ENCODE measurements at places on chromosomes 5 and 9. TPM values are rescaled to one million over a fixed set of nuclear protein-coding genes. Genes with fewer than 3 reads are reported as not detected.

Gene IFNA2
- total RNA-seq = 0.34 TPM

Gene TMOD1
- 0.49 TPM for total RNA-seq

Gene SLC35A4
- total RNA-seq = 62.2 TPM

Gene IFNA13
- 0.66 TPM for total RNA-seq

Gene ANKRD34B
- total RNA-seq = not detected

Gene SLC36A3
- total RNA-seq = not detected

Gene IL31RA
- total RNA-seq = not detected

GRCh38 chr9:84500826-84501225 lies 160.3 kb upstream of the SLC28A3 start:
- no peak for DNase-seq
- H3K27ac ChIP-seq = no peak overlapping the region
- H3K4me3 ChIP-seq = no peak overlapping the region
- H3K36me3 ChIP-seq = no peaks in the 10 kb centered on the region
- H3K27me3 ChIP-seq = peaks cover 4% of the 10 kb centered on the region

DNA sequence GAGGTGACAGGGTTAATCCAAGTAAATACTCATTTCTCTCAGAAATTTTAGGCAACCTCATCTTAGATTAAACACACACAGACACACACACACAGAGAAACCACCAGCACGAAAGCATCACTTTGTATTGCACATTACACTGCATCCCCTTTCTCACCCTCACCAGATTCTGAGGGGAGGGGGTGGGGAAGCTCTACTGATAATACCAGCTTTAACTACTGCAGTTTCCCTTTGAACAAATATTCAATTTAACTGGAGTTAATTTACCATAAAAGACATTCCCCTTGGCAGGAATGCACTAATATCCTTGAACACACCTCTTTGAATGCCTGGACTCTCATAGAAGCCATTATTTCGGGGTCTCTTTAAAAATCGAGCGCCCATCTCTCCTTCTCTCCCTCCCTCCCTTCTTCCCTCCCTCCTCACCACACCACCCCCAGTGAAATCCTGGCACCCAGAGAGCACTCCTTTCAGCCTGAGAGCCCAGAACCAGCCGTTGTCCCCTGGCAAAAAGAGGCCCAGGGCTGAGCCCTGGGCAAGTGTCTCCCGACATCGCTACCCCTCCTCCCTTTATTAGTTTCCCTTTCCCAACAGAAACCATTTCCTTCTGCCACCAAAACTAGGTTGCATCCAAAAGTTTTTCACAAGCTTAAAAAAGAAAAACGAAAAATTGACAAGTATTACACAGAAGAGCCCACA lies 2.8 kb upstream of the NFIB start:
- peaks cover 51% of the 10 kb centered on the region for H3K4me1 ChIP-seq
- H3K36me3 ChIP-seq = no peaks in the 10 kb centered on the region
- no peak for DNase-seq
- peak overlapping the region; percentile 89 for H3K4me3 ChIP-seq
- no peaks in the 10 kb centered on the region for H3K27me3 ChIP-seq

- no peaks in the 10 kb centered on the region for H3K36me3 ChIP-seq
- no peak overlapping the region for H3K27ac ChIP-seq
- H3K4me1 ChIP-seq = peaks cover 6% of the 10 kb centered on the region
- DNase-seq = no peak
- H3K27me3 ChIP-seq = peaks cover 60% of the 10 kb centered on the region
- H3K4me3 ChIP-seq = no peak overlapping the region
These were observed 319.1 kb upstream of the IRX4 start for GRCh38 chr5:2201832-2202231.

- peaks cover 10% of the 10 kb centered on the region for H3K27me3 ChIP-seq
- H3K36me3 ChIP-seq = no peaks in the 10 kb centered on the region
- peaks cover 38% of the 10 kb centered on the region for H3K4me1 ChIP-seq
- no peak for DNase-seq
- no peak overlapping the region for H3K4me3 ChIP-seq
- H3K27ac ChIP-seq = peak overlapping the region; percentile 27
These were observed 84.6 kb downstream of the HMHB1 start for GRCh38 chr5:143896516-143896915.

- H3K27me3 ChIP-seq = no peaks in the 10 kb centered on the region
- DNase-seq = peak; percentile 40
- peaks cover 11% of the 10 kb centered on the region for H3K4me1 ChIP-seq
- H3K4me3 ChIP-seq = no peak overlapping the region
These were observed 304.0 kb downstream of the PRELID2 start for GRCh38 chr5:145531038-145531734.

GRCh38 chr9:135408476-135409254 lies 70.9 kb upstream of the PPP1R26 start:
- H3K27ac ChIP-seq = no peak overlapping the region
- no peak for DNase-seq
- no peaks in the 10 kb centered on the region for H3K36me3 ChIP-seq
- no peak overlapping the region for H3K4me3 ChIP-seq

- peaks cover 13% of the 10 kb centered on the region for H3K4me1 ChIP-seq
- H3K27me3 ChIP-seq = no peaks in the 10 kb centered on the region
- peaks cover 2% of the 10 kb centered on the region for H3K36me3 ChIP-seq
- H3K4me3 ChIP-seq = no peak overlapping the region
- H3K27ac ChIP-seq = peak overlapping the region; percentile 51
These were observed 64.9 kb downstream of the CDC42SE2 start for GRCh38 chr5:131328536-131329285.

GRCh38 chr5:65213921-65214525 lies 267.7 kb downstream of the ADAMTS6 start:
- DNase-seq = no peak
- peaks cover 31% of the 10 kb centered on the region for H3K36me3 ChIP-seq
- no peaks in the 10 kb centered on the region for H3K4me1 ChIP-seq
- no peak overlapping the region for H3K4me3 ChIP-seq
- H3K27ac ChIP-seq = no peak overlapping the region
- H3K27me3 ChIP-seq = no peaks in the 10 kb centered on the region

DNA sequence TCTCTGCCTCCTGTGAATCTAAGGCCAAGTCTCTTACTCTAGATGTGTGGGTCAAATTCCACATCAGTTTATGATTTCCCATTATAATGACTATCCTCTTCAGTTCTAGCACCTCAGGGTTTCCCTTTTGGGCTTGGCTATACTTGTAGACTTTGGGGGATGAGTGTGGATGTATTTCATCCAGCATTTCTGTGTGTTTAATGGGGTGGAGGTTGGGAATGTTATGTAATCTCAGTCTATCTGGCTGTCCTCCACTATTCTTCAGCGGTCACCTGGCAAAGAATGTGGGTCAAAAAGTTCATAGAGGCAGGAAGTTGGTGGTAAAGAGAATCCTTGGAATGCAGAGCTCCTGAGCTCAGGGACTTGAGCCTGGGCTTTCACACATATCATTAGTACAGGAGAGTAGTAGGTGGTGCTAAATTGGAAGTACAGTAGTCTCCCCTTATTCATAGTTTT lies 64.9 kb downstream of the CFAP95 start:
- no peaks in the 10 kb centered on the region for H3K27me3 ChIP-seq
- H3K27ac ChIP-seq = no peak overlapping the region
- DNase-seq = no peak
- H3K36me3 ChIP-seq = peaks cover 3% of the 10 kb centered on the region
- no peak overlapping the region for H3K4me3 ChIP-seq
- peaks cover 13% of the 10 kb centered on the region for H3K4me1 ChIP-seq

- no peak overlapping the region for H3K4me3 ChIP-seq
- H3K27me3 ChIP-seq = no peaks in the 10 kb centered on the region
- H3K36me3 ChIP-seq = peaks cover 8% of the 10 kb centered on the region
- H3K27ac ChIP-seq = no peak overlapping the region
- H3K4me1 ChIP-seq = peaks cover 49% of the 10 kb centered on the region
These were observed 82.6 kb downstream of the AOPEP start for GRCh38 chr9:94808926-94809700.

GRCh38 chr9:94084314-94084713 lies at the start of gene PTPDC1:
TSS of gene PTPDC1 (plus strand) at chr9:94084464. CDS start at chr9:94084531, 67 bp downstream.
- no peaks in the 10 kb centered on the region for H3K27me3 ChIP-seq
- H3K36me3 ChIP-seq = peaks cover 7% of the 10 kb centered on the region
- H3K27ac ChIP-seq = peak within 1 kb of the TSS; percentile 77
- H3K4me1 ChIP-seq = peaks cover 48% of the 10 kb centered on the region

GRCh38 chr5:92605591-92605990 lies 975.4 kb downstream of the NR2F1-AS1 start:
- no peak for DNase-seq
- peaks cover 11% of the 10 kb centered on the region for H3K4me1 ChIP-seq
- no peak overlapping the region for H3K4me3 ChIP-seq
- no peak overlapping the region for H3K27ac ChIP-seq
- no peaks in the 10 kb centered on the region for H3K27me3 ChIP-seq
- no peaks in the 10 kb centered on the region for H3K36me3 ChIP-seq

GRCh38 chr9:73024601-73025034 lies 71.8 kb upstream of the ALDH1A1 start:
- H3K4me3 ChIP-seq = no peak overlapping the region
- H3K27ac ChIP-seq = no peak overlapping the region
- no peak for DNase-seq
- H3K27me3 ChIP-seq = no peaks in the 10 kb centered on the region

- peaks cover 12% of the 10 kb centered on the region for H3K4me1 ChIP-seq
- H3K27me3 ChIP-seq = peaks cover 93% of the 10 kb centered on the region
- H3K4me3 ChIP-seq = no peak overlapping the region
- no peak overlapping the region for H3K27ac ChIP-seq
- no peak for DNase-seq
- no peaks in the 10 kb centered on the region for H3K36me3 ChIP-seq
These were observed 1.3 kb downstream of the DMRT1 start for GRCh38 chr9:842635-843426.

DNA sequence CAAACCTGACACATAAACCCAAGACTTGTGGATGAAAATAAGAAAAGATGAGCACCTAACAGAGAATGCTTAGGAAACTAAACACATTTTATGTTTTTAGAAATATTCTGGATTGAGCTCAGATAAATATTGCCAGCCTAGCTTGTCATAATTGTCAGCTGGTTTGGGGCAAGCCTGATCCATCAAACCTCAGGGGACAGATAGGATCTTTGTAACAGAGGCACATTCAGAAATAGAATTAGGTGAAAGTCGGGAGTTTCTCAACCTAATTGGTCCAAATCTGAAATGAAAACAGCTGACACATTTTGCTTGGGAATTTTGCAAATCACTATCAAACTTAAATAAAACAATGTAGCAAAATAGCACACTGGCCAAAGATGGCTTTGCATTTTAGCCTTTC lies 503.7 kb downstream of the ANXA1 start:
- no peak overlapping the region for H3K4me3 ChIP-seq
- no peaks in the 10 kb centered on the region for H3K4me1 ChIP-seq
- DNase-seq = no peak
- H3K27me3 ChIP-seq = no peaks in the 10 kb centered on the region
- no peak overlapping the region for H3K27ac ChIP-seq

- no peak overlapping the region for H3K4me3 ChIP-seq
- H3K27me3 ChIP-seq = no peaks in the 10 kb centered on the region
- H3K27ac ChIP-seq = no peak overlapping the region
- H3K36me3 ChIP-seq = peaks cover 74% of the 10 kb centered on the region
These were observed 64.3 kb downstream of the GOLM1 start for GRCh38 chr9:86034863-86035734.

DNA sequence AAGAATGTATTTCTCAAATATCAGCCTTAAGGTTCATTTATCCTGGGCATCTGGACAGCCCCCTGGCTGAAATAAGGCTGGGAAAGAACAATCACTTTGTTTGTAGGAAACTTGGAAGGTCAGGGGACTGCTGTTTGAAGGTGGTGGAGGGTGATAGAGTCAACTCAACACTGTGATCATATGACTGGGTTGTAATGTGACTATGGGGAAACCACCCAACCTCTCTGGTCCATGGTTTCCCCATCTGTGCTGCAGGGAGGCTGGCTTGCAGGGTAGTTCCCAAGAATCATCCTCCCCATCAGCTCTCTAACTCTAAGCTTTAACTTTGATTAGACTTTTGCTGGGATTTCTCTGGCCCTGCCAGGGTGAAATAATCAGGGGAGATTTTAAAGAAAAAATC lies 10.0 kb downstream of the INSYN2B start:
- peaks cover 16% of the 10 kb centered on the region for H3K4me1 ChIP-seq
- H3K4me3 ChIP-seq = no peak overlapping the region
- peaks cover 9% of the 10 kb centered on the region for H3K27me3 ChIP-seq
- H3K27ac ChIP-seq = no peak overlapping the region
- H3K36me3 ChIP-seq = no peaks in the 10 kb centered on the region
